ENCODE measurements at places on chromosomes 2 and 18. TPM values are rescaled to one million over a fixed set of nuclear protein-coding genes. Genes with fewer than 3 reads are reported as not detected.

- no peak for DNase-seq
Observed at GRCh38 chr2:120700659-120701058, 35.0 kb upstream of the GLI2 start.

The SLC30A3 gene
- 0.09 TPM for total RNA-seq

GRCh38 chr2:138219961-138220360 is 255.7 kb downstream of the HNMT start:
- peak; percentile 13 for DNase-seq

GRCh38 chr2:85911814-85912692 is 23.3 kb upstream of the ST3GAL5 start:
- peak; percentile 87 for DNase-seq

GRCh38 chr2:21772624-21773023 is 648.9 kb downstream of the TDRD15 start:
- DNase-seq: no peak

DNA sequence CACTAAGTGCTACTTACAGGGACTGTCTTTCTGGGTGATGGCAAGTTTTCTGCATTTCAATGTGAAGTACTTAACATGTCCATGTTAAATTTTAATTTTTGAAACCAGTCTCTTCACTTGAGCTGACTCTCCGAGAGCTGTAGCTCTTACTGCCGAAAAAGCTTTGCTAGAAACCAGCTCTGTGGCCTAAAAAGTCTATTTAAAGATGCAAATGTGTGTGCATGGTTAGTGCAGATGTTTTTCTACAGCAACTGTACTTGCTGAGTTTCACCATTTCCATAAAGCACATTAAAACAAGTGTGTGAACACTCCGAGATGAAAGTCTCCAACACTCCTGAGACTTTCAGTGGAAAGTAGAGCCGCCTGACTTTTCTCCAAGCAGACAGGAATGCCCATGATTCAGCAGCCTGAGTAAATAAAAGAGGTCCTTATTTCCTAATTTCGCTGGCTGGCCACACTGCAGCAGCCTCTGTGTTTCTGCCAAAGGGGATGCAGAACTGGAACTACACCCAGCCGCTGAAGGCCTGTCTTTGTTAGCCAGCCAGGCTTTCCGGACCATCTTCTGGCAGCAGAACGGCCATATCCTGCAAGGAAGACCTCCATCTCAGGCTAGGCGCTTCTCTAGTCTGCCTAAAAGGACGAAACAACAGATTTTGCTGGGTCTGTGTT is 121.2 kb downstream of the ZNF521 start:
- DNase-seq: peak; percentile 95

DNA sequence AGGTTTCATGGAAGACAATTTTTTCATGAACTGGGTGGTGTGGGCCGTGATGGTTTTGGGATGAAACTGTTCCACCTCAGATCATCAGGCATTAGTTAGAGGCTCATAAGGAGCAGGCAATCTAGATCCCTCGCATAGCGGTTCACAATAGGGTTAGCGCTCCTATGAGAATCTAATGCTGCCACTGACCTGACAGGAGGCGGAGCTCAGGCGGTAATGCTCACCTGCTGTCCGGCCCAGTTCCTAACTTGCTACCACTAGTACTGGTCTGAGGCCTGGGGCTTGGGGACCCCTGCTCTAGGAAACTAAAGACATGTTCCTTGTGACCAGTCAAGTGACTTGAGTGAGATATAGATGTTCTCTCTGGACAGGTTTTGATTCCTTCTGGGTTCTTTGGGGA is 49.2 kb downstream of the OXER1 start:
- no peak for DNase-seq

DNA sequence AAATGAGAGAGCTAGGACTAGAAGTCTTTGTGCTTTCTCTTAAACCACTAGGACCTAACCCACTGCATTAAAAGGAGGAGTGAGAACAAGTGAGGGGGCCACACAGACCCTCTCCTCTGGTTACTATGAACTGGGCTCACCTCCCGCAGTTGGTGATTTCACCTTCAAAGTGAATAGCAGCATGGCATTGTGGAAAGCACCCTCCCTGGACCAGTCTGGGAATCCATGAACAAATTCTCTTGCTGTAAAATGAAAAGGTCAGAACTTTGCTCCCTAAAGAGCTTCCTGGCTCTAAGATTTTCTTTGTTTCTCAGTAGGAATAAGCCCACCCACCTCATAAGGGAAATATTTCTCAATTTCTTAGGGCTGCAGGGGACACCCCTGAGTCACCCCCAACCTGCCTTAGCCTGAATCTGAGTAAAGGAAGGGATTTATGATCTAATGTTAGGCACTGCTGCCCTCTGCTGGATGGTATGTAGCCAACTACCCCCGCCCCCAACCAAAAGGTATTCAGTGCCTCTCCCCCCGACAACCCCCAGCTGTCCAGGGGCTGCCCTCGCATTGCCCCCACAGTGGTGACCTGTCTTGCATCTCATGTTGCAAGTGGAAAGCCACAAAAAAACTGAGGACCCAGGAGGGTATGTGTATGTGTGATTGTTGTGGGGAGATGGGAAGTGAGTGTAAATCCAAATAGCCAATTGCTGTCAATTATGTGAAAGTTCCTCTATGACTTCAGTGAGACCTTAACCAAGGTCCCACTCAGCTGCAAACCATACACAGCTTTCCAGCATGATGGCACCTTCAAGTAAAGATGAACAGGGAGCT is 230.9 kb upstream of the SLC14A2 start:
- DNase-seq: peak; percentile 58

GRCh38 chr2:156306821-156307220 is 25.7 kb downstream of the NR4A2 start:
- DNase-seq: no peak

DNA sequence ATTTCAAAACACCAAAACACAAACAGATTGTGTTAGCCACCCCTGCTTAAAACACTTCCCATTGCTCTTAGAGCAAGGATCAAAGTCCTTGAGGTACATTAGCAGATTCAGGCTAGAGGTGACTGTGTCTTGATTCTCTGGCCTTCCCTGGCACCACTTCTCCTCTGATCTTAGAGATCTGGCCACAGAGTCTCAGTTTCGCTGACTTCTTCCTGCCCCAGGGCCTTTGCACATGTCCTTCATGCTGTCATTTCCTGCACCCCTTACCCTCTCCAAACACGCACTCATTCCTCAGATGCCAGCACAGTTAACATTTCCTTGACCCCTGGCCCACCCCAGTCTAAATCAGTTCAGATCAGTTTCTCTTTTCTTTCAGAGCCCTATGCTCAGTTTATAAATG is 16.9 kb downstream of the CXCR4 start:
- no peak for DNase-seq

DNA sequence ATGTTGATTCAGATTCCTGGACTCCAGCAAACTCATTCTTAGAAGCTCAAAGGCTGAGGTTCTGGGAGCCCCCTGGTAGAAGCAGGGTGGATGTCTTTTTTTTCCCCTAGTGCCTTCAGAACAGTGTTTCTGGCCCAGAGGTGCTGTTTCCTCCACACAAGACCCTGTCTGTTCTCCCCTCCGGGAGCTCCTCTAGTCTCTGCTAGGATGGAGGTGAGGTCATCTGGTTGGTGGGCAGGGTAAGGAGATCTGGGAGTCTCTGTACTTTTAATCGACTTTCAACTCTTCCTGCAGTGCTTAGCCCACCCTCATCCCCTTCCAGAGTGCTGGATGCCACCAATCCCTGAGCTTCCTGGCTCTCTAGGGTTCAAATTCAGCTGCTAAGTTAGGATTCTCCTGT is 192.0 kb downstream of the SH3BP4 start:
- DNase-seq: no peak

GRCh38 chr2:201507725-201508124 is 56.2 kb downstream of the STRADB start:
- DNase-seq: no peak

DNA sequence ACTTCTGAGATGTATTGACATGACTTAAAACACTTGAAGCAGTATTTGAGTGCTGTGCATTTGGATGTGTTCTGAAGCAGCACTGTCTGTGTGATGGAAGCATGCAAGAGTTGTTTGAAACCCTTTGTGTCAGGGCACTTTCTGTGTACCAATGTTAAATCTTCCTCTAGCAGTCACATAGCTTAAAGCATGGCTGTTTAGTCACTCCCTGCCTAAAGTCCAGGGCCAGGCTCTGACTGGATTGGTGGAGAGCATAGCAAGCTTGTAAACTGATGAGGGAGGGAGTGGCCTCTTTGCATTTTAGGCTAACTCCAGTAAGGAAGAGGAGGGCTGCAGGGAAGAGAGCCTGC is 73.5 kb downstream of the MYO1B start:
- DNase-seq: peak; percentile 78

The BCL11A gene
- total RNA-seq: 0.09 TPM

The DSG3 gene
- 0.16 TPM for total RNA-seq

The GATA6 gene
- 22.5 TPM for total RNA-seq

- no peak for DNase-seq
Observed at GRCh38 chr2:9748577-9748976, 94.7 kb upstream of the TAF1B start.

DNA sequence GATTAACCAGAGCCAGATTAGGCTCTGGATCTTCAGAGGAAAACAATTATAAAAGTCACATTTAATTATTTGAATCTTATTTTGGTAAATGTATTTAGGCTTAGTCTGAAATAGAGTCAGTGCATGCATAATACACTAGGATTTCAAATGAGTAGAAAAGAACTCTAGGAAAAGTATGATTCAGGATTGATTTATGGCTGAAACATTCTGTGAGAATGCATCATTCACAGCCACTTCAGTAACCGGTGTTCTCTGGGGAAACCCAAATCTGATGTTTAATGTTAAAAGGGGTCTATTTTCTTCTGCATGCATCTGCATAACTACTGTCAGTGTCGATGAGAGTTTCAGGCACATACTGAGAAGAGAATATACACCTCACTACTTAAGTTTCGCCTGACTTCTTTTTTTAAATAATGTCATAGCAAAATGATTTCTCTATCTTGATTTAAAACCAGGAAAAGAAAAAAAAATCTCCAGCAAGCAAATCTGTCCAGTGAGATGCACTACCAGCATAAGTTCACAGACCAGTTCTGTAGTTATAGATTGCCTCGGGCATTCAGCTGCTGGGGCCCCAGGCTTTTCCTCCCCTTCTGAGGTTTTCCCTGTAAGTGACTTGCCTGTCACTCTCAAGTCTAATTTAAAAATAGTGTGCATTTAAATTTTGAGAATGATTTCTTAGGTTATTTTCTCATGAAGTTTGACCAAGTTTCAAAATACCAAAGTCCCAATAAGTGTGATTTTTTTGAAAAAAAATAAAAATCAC is 501.5 kb downstream of the NR4A2 start:
- DNase-seq: no peak

The CNGA3 gene
- 0.18 TPM for total RNA-seq

DNA sequence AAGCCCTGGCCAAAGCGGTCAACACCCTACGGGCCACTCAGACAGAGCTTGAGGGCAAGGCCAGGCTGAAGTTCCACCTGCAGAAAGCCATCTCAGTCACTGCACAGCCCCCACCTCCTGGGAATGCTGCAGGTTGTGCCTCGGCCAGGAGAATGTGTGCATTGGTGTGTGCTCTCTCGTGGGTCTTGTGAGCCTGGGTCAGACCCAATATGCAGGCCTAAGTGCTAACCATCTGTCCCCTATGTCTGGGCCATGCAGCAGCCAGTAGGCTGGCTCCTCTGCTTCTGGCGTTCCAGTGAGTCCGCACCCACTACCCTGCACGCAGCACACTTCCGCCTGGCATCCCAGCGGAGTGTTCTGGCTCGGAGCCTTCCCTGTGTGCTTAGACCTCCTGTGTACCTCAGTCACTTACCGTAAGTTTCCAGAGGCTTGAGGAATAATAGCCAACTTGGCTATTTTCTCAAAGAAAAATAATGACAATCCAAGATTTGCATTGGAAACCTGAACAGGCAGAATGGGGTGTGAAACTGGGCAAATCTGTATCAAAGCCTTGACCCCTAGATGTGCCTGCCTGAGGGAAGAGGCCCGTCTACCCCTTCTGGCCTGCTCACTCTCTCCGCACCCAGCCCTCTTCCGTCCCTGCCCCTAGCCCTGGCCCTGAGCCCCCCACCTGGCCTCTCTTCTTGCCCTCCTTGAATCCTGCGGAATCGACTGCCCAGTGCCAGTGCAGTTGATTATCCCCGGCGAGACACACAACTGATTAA is 7.2 kb downstream of the SIX3 start:
- DNase-seq: no peak

DNA sequence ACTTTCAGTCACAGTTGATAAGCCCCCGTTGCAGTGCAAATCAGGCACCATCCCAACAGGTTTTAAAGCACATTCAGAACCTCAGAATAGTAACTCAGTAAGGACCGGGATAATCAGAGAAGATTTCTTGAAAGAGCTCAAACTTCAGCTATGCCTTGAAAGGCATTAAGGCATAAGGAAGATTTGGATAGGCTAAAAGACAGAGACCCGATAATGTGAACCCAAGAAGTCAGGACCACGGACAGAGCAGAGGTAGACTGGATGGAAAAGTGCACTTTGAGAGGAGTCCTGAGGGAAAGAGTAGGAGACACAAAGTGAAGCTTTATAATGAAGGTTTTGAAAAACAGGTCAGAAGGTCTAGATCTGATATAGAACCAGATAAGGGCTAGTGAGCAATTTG is 36.9 kb upstream of the KLF7 start:
- peak; percentile 62 for DNase-seq

The RNF149 gene
- total RNA-seq: 46.4 TPM

DNA sequence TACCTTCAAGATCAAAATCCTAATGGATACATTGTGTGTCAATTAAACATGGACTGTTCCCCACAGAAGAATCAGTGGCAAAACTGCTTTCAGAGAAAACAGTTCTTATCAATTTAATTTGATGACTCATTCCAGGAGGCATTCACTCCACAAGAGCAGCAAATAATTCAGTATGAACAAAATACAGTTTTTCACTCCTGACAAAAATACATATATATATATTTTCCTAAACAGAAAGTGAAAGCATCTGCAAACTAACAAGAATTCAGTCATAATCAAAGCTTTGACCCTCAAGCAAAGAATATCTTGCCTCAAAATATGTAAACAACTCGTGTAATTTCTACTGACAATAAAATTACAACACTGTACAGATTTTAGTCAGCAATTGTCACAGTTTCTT is 685.1 kb upstream of the SLC8A1 start:
- peak; percentile 0 for DNase-seq

The MC2R gene
- total RNA-seq: not detected

GRCh38 chr2:168060986-168061750 is 186.2 kb downstream of the STK39 start:
- DNase-seq: peak; percentile 64
